MG63 (cell line): ENCODE measurements at places on chromosomes 16 and 17. TPM values are rescaled to one million over a fixed set of nuclear protein-coding genes. Genes with fewer than 3 reads are reported as not detected.

DNA sequence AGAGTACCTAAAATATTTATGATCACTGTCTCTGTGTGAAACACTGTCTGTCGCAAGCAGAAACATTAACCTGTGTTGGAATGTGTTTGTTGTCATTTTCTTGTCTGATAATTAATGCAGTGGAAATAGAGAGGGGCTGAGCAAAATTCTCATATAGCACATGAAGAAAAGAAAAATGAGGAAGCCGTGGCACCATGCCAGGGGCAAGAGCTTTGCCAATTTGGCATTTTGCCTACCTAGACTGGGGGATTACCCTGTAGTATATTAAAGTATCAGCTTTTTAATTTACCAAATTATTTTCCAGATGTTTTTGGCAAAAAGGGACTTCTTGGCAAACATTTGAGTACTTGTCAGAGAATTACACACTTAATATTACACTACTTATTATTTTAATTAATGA, 1326.6 kb upstream of the GOT2 start:
- DNase-seq: no peak

The RABEP1 gene
- total RNA-seq: 41.0 and 46.9 TPM in 2 replicates

DNA sequence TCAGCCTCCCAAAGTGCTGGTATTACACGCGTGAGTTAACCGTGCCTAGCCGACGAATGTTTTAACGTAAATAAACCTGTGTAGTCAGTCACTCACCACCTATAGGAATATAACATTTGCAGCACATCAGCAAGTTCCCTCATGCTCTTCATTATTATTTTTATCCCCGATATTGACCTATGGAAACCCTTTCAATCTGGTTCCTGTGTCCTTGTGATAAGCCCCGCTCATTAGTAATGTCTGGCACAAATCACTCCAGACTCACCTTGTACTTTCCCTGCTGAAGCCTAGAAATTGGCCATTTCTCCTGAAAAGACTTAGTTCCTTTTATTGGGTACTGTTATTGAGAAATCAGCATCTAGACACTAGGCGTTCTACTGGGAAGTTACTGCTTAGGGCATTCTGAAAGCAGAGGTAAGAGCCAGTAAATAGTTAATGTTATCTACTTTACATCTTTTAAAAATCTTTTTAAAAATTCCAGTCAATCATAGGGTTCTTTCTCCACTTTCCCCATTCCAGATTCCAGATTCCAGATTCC, 1.5 kb upstream of the PHKG2 start:
- DNase-seq: no peak

The CAPNS2 gene
- total RNA-seq: not detected in 2 replicates

GRCh38 chr17:2335726-2336214, 487 bp downstream of the TSR1 start:
- no peak for DNase-seq
